ENCODE measurements at places on chromosomes 5 and 9. TPM values are rescaled to one million over a fixed set of nuclear protein-coding genes. Genes with fewer than 3 reads are reported as not detected.

DNA sequence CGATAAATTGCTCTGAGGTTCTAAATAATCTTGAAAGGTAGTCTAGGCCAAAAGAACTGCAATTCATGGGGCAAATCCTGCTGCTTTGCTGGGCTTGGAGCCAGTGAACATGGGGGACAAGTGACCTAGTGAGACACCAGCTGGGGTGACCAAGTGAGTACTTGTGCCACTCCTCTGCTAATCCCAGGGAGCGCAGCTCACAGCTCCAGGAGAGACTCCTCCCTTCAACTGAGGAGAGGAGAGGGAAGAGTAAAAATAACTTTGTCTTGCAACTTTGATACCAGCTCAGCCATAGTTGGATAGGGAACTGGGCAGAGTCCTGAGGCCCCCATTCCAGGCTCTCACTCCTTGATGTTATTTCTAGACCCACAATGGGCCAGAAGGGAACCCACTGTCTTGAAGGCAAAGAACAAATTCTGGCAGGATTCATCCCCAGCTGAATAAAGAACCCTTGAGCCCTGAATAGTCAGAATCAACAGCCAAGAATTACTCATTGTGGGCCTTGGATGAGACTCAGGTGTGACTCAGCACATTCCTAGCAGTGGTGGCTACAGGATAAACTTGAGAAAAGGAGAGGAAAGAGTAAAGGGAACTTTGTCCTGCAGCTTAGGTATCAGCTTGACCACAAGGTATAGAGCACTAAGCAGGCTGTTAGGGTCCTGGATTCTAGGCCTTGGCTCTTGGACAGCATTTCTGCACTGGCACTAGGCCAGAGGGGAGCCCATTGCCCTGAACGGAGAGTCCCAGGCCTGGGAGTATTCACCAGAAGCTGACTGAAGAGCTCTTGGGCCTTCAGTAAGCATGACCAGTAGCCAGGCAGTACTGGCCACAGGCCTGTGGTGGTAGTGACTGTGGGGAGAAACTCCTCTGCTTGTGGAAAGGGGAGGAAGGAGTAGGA lies 288.3 kb upstream of the CDH18 start:
- no peak overlapping the region for H3K27ac ChIP-seq
- H3K36me3 ChIP-seq: no peaks in the 10 kb centered on the region
- H3K27me3 ChIP-seq: no peaks in the 10 kb centered on the region

DNA sequence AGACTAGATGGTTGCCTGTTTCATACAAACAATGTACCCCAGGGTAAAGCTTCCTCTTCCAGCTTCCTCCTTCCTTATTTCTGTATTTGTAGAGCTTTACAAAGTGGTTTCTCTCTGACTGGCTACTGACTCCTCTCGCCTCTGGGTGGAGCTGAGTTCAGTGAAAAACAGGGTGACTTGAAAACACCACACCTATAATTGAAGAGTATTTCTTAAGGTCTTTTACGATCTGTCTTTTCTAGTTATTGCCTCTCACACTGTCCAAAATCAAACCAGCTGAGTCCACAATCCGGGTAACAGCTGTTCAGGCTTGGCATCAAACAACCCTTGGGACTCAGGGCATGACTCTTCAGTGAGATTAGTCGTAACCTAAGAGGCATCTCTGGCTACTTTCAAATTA lies 200.4 kb downstream of the ARRDC3 start:
- H3K27ac ChIP-seq: peak overlapping the region; percentile 19
- no peak overlapping the region for H3K4me3 ChIP-seq
- DNase-seq: no peak
- peaks cover 2% of the 10 kb centered on the region for H3K36me3 ChIP-seq
- peaks cover 23% of the 10 kb centered on the region for H3K4me1 ChIP-seq

GRCh38 chr9:77016526-77017504 lies 2.6 kb upstream of the FOXB2 start:
- peaks cover 90% of the 10 kb centered on the region for H3K27me3 ChIP-seq
- H3K27ac ChIP-seq: no peak overlapping the region
- DNase-seq: no peak
- H3K36me3 ChIP-seq: peaks cover 10% of the 10 kb centered on the region

DNA sequence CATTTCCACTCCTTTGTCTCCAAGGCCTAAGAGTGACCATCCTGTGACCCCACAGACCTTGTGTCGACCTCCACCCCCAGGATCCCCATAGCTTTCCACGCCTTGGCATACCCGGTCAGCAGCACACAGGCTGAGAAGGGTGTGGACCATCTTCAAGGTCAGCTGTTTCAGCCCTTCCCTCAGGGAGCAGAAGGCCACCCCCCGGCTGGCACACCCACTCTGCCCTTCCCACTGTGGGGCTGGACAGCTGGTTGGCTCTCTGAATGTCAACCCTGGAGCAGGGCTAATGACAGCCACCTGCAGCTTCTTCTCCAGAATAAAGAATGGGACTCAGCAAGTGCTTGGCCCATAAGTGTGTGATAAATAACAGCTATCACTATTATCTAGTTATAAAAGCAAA lies 93.1 kb downstream of the OLFM1 start:
- no peak overlapping the region for H3K4me3 ChIP-seq
- H3K4me1 ChIP-seq: no peaks in the 10 kb centered on the region
- no peak for DNase-seq
- H3K36me3 ChIP-seq: no peaks in the 10 kb centered on the region
- H3K27me3 ChIP-seq: no peaks in the 10 kb centered on the region
- no peak overlapping the region for H3K27ac ChIP-seq

The NUTM2G gene
- not detected for total RNA-seq

The F12 gene
- total RNA-seq: 3.2 TPM
